ENCODE measurements at places on chromosomes 5 and 9. TPM values are rescaled to one million over a fixed set of nuclear protein-coding genes. Genes with fewer than 3 reads are reported as not detected.

- peaks cover 9% of the 10 kb centered on the region for H3K4me1 ChIP-seq
- DNase-seq, result no peak
- no peak overlapping the region for H3K27ac ChIP-seq
These were observed 8.9 kb upstream of the STXBP1 start for GRCh38 chr9:127603226-127603625.

DNA sequence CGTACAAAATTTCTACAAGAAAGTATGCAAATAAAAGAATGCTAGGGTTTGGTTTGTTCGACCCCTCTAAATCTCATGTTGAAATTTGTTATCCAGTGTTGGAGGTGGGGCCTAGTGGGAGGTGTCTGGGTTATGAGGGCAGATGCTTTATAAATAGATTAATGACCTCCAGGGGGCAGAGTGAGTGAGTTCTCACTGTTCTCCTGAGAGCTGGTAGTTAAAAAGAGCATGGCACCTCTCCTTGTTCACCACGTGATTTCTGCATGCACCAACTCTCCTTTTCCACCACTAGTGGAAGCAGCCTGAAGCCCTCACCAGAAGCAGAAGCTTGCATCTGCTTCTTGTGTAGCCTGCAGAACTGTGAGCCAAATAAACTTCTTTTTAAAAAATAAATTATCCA lies 50.4 kb upstream of the FAM170A start:
- no peaks in the 10 kb centered on the region for H3K27me3 ChIP-seq
- H3K36me3 ChIP-seq, result no peaks in the 10 kb centered on the region
- DNase-seq, result peak; percentile 23
- H3K27ac ChIP-seq, result no peak overlapping the region

DNA sequence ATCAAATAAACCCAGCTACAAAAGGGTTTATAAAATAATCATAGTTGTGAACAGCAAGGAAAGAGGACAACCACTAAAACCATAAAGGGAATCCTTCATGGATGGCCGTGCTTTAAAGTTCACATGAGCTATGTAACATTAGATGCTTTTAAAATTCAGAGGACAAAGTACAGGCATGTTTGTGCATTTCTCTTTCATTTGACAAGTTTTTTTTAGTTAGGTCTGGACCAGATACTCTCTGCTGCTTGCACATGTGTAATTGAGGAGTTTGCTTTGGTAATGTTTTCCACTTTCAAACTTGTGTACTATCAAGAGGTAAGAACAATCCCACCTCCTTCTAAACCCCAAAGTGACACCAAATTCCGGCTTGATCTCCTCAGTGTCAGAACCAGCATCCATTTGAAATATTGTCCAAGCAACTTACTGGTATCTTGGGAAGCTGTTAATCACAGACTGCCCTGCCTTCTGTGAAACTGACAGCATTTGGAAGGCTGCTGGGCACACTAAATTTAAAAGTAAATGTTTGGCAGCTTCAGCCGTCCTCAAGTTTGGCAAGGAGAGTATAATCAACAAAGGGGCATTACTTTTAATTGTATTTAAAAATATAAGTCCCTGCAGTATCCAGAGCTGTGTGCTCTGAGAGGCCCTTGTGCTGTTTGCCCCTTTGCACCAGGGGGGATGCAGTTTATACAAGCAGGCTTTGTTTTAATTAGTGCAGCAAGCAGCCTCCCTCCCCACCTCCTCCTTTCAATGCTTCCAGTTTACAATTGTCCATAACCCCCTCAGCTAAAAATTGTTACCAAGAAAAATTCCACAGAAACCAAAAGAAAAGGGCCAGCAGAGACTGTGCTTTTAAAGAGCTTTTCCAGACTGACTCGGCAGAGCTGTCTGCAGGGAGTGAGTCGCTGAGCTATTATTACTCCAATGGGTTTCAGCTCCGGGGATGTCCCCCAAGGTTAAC lies 328.3 kb upstream of the MPDZ start:
- DNase-seq, result no peak
- peaks cover 5% of the 10 kb centered on the region for H3K4me1 ChIP-seq
- H3K27ac ChIP-seq, result no peak overlapping the region
- no peaks in the 10 kb centered on the region for H3K36me3 ChIP-seq

DNA sequence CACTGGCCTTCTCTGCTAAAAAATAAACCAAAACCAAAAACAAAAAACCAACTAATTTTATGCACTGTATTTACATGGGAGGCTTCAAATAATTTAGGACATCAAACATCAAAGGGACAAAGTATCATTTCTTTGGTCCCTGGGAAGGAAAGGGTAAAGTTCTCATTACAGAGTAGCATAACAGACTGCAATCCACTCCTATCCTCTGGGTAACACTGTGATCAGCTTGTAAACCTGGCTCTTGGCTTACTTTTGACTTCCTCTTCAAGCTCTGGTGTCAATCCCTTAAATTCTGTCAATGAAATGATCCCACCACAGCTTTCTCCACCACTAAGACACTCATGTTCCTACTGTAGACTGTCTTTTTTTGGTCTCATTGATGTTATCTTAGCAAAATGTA lies 69.8 kb upstream of the VCAN start:
- no peak overlapping the region for H3K4me3 ChIP-seq
- no peaks in the 10 kb centered on the region for H3K36me3 ChIP-seq
- DNase-seq, result no peak
- no peak overlapping the region for H3K27ac ChIP-seq
- H3K27me3 ChIP-seq, result no peaks in the 10 kb centered on the region
- no peaks in the 10 kb centered on the region for H3K4me1 ChIP-seq

- no peaks in the 10 kb centered on the region for H3K4me1 ChIP-seq
- no peak for DNase-seq
- H3K27ac ChIP-seq, result no peak overlapping the region
- no peaks in the 10 kb centered on the region for H3K36me3 ChIP-seq
- H3K4me3 ChIP-seq, result no peak overlapping the region
- no peaks in the 10 kb centered on the region for H3K27me3 ChIP-seq
These were observed 372.0 kb downstream of the CDH9 start for GRCh38 chr5:26666371-26666770.

DNA sequence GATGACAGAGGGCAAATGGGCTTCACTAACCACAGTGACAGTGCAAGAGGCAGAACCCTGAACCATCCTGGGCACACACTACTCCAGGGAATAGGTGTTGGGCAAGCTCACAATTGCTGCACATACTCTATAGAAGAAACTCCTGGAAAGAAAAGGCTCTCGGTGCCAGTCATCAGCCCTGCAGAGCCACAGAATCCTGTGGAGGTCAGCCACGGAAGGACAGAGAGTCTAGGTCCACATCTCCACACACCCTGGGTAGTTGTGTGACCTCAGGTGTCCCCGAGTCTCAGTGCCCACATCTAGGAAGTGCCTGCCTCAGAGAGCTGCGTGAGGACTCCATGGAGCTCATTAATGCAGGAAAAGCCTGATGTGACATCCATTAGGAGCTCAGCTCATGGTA lies 16.0 kb upstream of the ANGPTL2 start:
- no peaks in the 10 kb centered on the region for H3K27me3 ChIP-seq
- no peak for DNase-seq
- H3K36me3 ChIP-seq, result no peaks in the 10 kb centered on the region

DNA sequence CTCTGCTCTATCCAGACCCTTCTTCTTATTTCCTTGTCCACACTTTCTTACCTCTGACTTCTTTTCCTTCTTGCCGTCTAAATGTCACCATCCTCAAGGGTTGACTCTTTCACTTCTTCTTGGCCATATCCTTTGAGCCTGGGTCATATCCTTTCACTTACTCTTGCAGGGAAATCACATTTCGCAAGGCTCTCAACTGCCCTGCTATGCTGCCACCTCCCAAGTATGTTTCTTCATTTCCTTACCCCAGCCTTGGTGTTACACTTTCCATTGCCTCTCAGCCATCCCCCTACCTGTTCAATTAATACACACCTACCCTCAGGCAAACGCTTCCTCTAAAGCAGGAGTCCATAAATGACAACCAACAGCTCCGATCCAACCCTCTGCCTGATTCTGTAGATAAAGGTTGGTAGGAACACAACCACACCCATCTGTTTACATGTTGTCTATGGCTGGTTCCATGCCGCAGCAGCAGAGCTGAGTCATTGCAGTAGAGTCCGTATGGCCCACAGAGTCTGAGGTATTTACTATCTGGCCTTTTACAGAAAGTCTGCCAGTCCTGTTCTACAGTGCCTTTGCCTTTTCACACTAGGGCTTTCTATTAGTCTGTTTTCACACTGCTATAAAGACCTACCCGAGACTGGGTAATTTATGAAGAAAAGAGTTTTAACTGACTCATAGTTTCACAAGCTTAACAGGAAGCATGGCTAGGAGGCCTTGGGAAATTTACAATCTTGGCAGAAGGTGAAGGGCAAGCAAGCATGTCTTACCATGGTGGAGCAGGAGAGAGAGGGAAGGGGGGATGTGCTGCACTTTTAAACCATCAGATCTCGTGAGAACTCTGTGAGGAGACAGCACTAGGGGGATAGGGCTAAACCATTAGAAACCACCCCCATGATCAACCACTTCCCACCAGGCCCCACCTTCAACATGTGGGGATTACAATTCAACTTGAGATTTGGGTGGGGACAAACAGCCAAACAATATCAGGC lies 97.9 kb downstream of the SV2C start:
- no peaks in the 10 kb centered on the region for H3K4me1 ChIP-seq
- DNase-seq, result no peak
- H3K36me3 ChIP-seq, result no peaks in the 10 kb centered on the region
- no peak overlapping the region for H3K4me3 ChIP-seq
- H3K27me3 ChIP-seq, result no peaks in the 10 kb centered on the region

Gene SPAG8
- total RNA-seq, result 18.9 TPM

Gene PALM2AKAP2
- total RNA-seq, result 0.87 TPM

All from testis (tissue), 5 donors.